Stimulated activated CD8-positive, alpha-beta memory T cell treated with anti-CD3 and anti-CD28 coated beads, Interleukin-4, amount 100 ng/mL, for 1 hour (primary cell): ENCODE measurements at places on chromosomes 1 and 21.

- no peak for DNase-seq
Observed at GRCh38 chr1:192766009-192766625, 42.7 kb upstream of the RGS2 start.

GRCh38 chr1:33725556-33726160, 138.2 kb upstream of the HMGB4 start:
- no peak for DNase-seq

DNA sequence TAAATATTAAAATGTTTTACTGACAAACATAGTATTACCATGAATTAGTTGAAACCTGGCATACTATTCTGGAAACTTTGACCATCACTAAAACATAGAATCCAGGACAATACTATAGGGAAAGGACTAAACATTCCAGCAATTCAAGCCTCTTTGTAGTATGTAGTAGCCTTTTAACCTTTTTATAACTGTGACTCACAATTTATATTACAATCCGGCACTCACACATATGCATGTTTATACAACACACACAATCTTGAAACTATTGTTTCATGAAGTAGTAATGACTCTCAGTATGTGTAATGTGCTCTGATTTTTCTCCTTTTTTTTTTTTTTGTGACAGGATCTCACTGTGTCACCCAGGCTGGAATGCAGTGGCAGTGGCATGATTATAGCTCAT, 64.3 kb downstream of the ANKRD13C start:
- DNase-seq = no peak

GRCh38 chr1:20373286-20373685, 82.6 kb downstream of the VWA5B1 start:
- no peak for DNase-seq

GRCh38 chr21:42171091-42172053, 47.6 kb upstream of the ABCG1 start:
- no peak for DNase-seq
